ENCODE measurements at places on chromosomes 6 and 20. TPM values are rescaled to one million over a fixed set of nuclear protein-coding genes. Genes with fewer than 3 reads are reported as not detected.
A peak's percentile ranks its signal among the peaks of the same experiment; 100 is the strongest.

GRCh38 chr6:120357447-120357846 lies 976.8 kb downstream of the TBC1D32 start:
- no peak for DNase-seq
- H3K4me3 ChIP-seq = no peak overlapping the region
- no peaks in the 10 kb centered on the region for H3K4me1 ChIP-seq
- H3K27me3 ChIP-seq = no peaks in the 10 kb centered on the region
- H3K36me3 ChIP-seq = no peaks in the 10 kb centered on the region
- no peak overlapping the region for H3K27ac ChIP-seq

GRCh38 chr6:47147175-47147727 lies 105.1 kb upstream of the ADGRF1 start:
- no peak overlapping the region for H3K27ac ChIP-seq
- no peaks in the 10 kb centered on the region for H3K36me3 ChIP-seq
- H3K4me1 ChIP-seq = peaks cover 19% of the 10 kb centered on the region
- H3K4me3 ChIP-seq = no peak overlapping the region
- peaks cover 3% of the 10 kb centered on the region for H3K27me3 ChIP-seq
- DNase-seq = no peak

LY6G6F gene
- not detected for total RNA-seq

PAX1 gene
- under 0.01 TPM for total RNA-seq

DNA sequence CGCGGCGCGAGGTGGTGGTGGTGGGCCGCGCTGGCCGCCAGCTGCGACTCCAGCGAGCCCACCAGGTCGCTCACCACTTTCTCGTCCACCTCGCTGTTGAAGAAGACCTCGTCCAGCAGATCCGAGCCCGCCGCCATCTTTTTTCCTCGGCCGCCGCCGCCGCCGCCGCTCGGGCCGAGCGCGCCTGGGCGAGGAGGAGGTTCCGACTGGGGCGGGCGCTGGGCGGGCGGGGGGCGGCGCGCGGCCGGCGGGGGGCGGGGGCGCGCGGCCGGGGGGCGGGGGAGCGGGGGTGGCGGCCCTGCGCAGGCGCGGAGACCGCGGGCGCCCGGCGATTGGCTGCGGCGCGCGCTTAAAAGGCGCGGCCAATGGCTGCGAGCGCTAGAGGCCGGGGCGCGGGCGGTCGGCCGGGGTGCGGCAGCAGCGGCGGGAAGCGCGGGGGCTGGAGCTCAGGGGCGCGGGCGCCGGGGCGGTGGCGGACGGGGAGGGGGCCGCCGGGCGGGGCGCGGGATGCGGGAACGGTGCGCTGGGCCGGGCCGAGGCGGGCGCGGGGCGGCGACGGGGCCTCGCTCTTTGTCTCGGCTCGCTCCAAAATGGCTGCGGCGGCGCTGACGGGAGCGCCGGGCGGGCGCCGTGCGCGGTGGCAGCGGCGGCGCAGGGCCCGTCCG lies at the start of gene TAF4:
TAF4 (minus strand) TSS at position 208 of the 665 bp plus-strand sequence; CDS start at position 137, 71 bp downstream.
- peak within 1 kb of the TSS; percentile 77 for H3K4me3 ChIP-seq
- H3K36me3 ChIP-seq = no peaks in the 10 kb centered on the region
- no peaks in the 10 kb centered on the region for H3K27me3 ChIP-seq
- peak; percentile 100 for DNase-seq
- peak within 1 kb of the TSS; percentile 66 for H3K27ac ChIP-seq
- H3K4me1 ChIP-seq = peaks cover 16% of the 10 kb centered on the region

ADGB gene
- total RNA-seq = not detected

- DNase-seq = no peak
- peaks cover 4% of the 10 kb centered on the region for H3K36me3 ChIP-seq
- H3K27ac ChIP-seq = no peak overlapping the region
- H3K4me1 ChIP-seq = no peaks in the 10 kb centered on the region
- no peak overlapping the region for H3K4me3 ChIP-seq
Observed at GRCh38 chr6:155212616-155213380, 51.0 kb upstream of the CLDN20 start.

CDSN gene
- not detected for total RNA-seq

TOX2 gene
- 0.88 TPM for total RNA-seq

DNA sequence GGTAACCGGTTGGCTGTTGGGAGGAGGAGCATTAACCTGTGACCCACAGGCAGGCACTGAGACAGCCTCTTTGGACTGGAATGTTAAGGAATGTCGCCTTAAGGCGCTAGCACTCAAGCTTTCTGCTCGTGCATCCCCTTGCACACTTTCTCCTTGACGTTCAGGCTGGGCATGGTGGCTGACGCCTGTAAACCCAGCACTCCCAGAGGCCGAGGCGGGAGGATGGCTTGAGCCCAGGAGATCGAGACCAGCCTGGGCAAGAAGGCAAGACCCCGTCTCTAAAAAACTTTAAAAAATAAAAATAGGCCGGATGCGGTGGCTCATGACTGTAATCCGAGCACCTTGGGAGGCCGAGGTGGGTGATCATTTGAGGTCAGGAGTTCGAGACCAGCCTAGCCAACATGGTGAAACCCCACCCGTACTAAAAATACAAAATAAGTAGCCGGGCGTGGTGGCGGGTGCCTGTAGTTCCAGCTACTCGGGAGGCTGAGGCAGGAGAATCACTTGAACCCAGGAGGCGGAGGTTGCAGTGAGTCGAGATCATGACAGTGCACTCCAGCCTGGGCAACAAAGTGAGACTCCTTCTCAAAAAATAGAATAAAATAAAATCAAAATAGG lies 1.9 kb upstream of the GID8 start:
- H3K4me1 ChIP-seq = peaks cover 15% of the 10 kb centered on the region
- no peak for DNase-seq
- peaks cover 20% of the 10 kb centered on the region for H3K36me3 ChIP-seq
- H3K4me3 ChIP-seq = peak overlapping the region; percentile 99
- peak overlapping the region; percentile 89 for H3K27ac ChIP-seq

DNA sequence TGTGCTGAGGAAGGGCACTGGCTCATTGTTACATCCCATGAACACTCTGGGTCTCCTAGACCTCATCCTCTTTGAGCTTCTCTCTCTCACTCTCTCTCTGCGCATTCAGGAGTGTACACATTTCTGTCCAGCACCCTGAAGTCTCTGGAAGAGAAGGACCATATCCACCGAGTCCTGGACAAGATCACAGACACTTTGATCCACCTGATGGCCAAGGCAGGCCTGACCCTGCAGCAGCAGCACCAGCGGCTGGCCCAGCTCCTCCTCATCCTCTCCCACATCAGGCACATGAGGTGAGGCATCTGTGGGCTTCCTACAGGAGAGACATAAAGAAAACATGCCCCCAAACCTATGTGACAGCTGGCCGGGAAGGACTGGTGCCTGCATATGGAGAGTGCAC lies 286.8 kb downstream of the ESR1 start:
- no peak overlapping the region for H3K4me3 ChIP-seq
- no peak overlapping the region for H3K27ac ChIP-seq
- H3K27me3 ChIP-seq = no peaks in the 10 kb centered on the region
- DNase-seq = no peak

CLIC5 gene
- total RNA-seq = not detected

DNA sequence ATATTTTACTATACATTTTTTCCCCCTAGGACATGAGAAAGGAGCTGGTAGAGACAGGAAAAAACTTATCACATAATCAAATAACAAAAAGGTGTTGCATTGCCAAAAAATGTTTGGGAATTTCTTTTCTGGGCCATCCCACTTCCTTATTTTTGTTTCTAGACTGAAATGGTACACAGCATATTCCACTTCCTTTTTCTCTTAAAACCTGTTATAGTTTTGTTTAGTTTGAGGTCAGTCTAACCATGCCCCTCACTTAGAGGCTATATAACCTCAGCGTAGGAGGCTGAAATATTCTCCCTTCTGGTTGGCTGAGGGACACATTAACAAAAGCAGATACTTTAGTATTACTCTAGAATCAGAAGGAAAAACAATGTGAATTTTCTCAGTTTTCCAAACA lies 323.9 kb downstream of the GJA1 start:
- no peaks in the 10 kb centered on the region for H3K27me3 ChIP-seq
- no peaks in the 10 kb centered on the region for H3K36me3 ChIP-seq
- peaks cover 4% of the 10 kb centered on the region for H3K4me1 ChIP-seq
- H3K27ac ChIP-seq = no peak overlapping the region

PAK5 gene
- not detected for total RNA-seq

PSMB8 gene
- total RNA-seq = 67.3 TPM

GRCh38 chr6:14985366-14985765 lies 260.5 kb upstream of the JARID2 start:
- H3K4me1 ChIP-seq = no peaks in the 10 kb centered on the region
- no peak overlapping the region for H3K4me3 ChIP-seq
- H3K27me3 ChIP-seq = no peaks in the 10 kb centered on the region
- DNase-seq = no peak
- no peaks in the 10 kb centered on the region for H3K36me3 ChIP-seq

DNA sequence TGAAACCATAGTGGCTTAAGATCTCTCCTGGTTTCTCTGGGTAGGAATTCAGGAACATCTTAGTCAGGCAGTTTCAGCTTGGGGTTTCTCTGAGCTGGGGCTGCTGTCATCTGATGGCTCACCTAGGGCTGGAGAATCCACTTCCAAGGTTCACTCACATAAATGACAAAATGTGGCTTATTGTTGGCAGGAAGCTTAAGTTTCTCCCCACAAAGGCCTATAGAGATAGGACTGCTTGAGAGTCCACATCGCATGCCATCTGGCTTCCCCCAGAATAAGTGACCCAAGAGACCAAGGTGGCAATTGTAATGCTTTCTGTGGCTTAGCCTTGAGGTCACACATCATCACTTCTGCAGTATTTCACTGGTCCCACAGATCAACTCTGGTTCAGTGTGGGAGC lies 131.4 kb downstream of the EDN1 start:
- H3K4me3 ChIP-seq = no peak overlapping the region
- no peak for DNase-seq
- no peaks in the 10 kb centered on the region for H3K36me3 ChIP-seq
- no peak overlapping the region for H3K27ac ChIP-seq

DNA sequence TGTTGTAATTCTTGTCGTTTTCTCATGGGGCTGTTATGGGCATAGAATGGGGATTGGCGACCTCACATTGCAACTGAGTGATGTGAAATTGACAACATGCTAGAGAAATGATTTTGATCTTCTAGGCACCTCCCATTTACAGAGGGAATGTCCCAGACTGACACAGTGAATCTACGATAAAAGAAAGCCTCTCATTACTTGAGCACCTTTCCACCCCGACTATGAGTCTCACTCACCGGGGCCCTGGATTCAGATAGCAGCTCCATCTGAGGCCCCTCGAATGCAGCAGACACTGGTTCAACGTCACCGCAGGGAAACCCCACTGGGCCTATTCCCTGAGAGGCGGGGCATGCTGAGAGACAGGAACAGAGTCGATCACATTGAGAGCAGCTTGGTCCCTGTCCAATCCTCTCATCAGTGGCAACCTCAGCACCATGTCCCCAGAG lies 49.1 kb downstream of the NFATC2 start:
- no peak for DNase-seq
- H3K4me1 ChIP-seq = peaks cover 17% of the 10 kb centered on the region
- no peaks in the 10 kb centered on the region for H3K27me3 ChIP-seq
- no peaks in the 10 kb centered on the region for H3K36me3 ChIP-seq

TAF11 gene
- 20.3 TPM for total RNA-seq

MEI4 gene
- total RNA-seq = not detected

WFDC10B gene
- not detected for total RNA-seq

GRCh38 chr6:148565930-148566663 lies 180.7 kb upstream of the UST start:
- H3K27ac ChIP-seq = peak overlapping the region; percentile 84
- no peaks in the 10 kb centered on the region for H3K36me3 ChIP-seq
- no peaks in the 10 kb centered on the region for H3K27me3 ChIP-seq
- H3K4me1 ChIP-seq = peaks cover 27% of the 10 kb centered on the region

DNA sequence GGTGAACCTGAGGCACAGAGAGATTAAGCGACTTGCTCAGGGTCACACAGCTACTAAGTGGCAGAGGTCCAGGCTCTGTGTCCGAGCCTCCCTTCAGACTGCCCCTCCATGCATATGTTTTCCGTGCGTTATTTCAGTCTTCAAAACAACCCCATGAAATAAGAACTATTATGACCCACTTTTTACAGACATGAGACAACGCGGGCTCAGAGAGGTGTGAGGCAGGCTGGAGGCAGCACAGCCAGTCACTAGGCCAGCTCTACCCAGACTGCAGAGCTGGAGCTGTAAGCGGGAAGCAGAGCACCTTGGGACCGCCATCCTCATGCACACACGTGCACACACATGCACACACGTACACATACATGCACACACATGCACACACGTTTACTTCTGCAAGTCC lies 62.3 kb downstream of the PSMG4 start:
- no peaks in the 10 kb centered on the region for H3K27me3 ChIP-seq
- H3K27ac ChIP-seq = no peak overlapping the region
- peaks cover 25% of the 10 kb centered on the region for H3K4me1 ChIP-seq
- DNase-seq = no peak
- H3K36me3 ChIP-seq = no peaks in the 10 kb centered on the region
- H3K4me3 ChIP-seq = no peak overlapping the region

DNA sequence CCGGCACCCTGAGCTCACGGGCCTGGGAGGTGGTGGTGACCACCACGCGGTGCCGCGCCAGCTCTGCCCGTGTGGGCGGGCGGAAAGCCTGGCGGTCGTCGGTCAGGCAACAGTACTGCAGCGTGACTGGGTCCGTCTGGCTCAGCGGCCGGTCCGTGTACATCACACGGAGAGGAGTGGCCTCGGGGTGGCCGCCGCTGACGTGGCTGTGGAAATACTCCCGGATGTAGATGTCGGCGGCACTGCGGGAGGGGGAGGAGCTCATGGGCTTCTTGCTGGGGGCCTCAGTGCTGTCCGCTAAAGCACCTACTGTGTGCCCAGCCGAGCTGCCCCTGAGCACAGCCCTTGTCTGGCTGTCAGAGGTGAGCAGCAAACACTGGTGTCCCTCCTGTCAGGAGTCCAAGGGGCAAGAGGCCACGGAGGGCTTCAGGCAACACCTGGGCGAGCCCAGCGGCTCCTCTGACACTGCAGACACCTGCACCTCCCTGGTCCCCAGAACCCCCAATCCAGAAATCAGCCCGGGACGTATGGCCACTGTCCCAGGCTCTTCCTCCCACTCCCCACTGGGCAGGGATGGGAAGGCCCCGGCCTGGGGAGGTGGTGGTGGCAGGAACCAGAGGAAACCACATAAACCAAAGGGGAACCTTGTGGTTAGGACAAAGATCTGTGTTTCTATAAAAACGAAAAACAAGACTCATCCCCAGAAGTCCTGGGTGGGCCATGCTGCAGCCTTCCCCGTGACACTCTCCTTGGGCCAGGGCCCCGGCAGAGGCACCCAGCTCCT lies 6.5 kb downstream of the HELZ2 start:
- H3K27me3 ChIP-seq = no peaks in the 10 kb centered on the region
- peak; percentile 82 for DNase-seq
- H3K4me1 ChIP-seq = no peaks in the 10 kb centered on the region
- no peak overlapping the region for H3K27ac ChIP-seq
- no peak overlapping the region for H3K4me3 ChIP-seq

SMLR1 gene
- total RNA-seq = not detected

DNA sequence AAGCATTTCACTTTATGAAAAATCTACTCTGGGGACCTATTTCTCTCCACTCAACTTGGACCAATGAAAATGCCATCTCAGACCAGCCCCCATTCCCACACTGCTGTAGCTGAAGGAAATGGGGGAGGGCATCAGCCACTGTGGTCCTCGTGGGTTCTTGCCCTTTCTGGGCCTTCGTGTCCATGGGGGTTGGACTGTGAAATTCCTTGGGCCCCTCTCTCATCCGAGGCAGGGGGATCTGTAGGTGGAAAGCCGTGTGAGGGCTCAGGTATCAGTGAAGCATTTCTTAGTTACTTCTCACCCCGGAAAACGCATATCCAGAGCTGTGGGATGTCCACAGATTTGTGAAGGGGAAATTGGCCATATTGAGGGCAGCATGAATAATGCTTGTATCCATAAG lies 147.9 kb downstream of the CDC5L start:
- no peak for DNase-seq
- peaks cover 5% of the 10 kb centered on the region for H3K27me3 ChIP-seq
- H3K4me1 ChIP-seq = no peaks in the 10 kb centered on the region
- no peak overlapping the region for H3K27ac ChIP-seq
